T-helper 17 cell (primary cell): ENCODE measurements at places on chromosomes 7 and 10. TPM values are rescaled to one million over a fixed set of nuclear protein-coding genes. Genes with fewer than 3 reads are reported as not detected.

DNA sequence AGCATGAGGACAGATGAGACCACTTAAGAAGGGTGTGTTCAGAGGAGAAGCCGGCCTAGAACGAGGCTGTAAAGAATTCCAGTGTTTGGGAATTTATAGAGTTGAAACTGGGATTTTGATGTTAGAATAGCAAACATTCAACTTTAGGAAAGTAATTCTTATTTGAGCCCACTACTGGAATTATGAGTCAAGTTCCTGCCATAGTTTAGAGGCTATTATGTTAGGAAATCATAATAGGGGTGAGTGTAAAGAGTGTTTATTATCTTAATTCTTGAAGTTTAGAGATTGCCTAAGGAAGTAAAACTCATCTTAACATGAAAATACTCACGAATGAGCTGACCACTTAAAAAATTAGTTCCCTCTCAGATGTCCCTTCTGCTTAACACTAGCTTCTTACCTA, 2.1 kb downstream of the CBLL1 start:
- peaks cover 9% of the 10 kb centered on the region for H3K36me3 ChIP-seq
- peak overlapping the region; percentile 100 for H3K27ac ChIP-seq
- no peak for DNase-seq
- no peaks in the 10 kb centered on the region for H3K27me3 ChIP-seq
- H3K4me3 ChIP-seq: peak overlapping the region; percentile 98

GRCh38 chr7:116780966-116781365, 81.4 kb upstream of the CAPZA2 start:
- no peak overlapping the region for H3K4me3 ChIP-seq
- DNase-seq: no peak
- no peaks in the 10 kb centered on the region for H3K36me3 ChIP-seq
- H3K4me1 ChIP-seq: no peaks in the 10 kb centered on the region
- no peak overlapping the region for H3K27ac ChIP-seq
- peaks cover 24% of the 10 kb centered on the region for H3K27me3 ChIP-seq

DNA sequence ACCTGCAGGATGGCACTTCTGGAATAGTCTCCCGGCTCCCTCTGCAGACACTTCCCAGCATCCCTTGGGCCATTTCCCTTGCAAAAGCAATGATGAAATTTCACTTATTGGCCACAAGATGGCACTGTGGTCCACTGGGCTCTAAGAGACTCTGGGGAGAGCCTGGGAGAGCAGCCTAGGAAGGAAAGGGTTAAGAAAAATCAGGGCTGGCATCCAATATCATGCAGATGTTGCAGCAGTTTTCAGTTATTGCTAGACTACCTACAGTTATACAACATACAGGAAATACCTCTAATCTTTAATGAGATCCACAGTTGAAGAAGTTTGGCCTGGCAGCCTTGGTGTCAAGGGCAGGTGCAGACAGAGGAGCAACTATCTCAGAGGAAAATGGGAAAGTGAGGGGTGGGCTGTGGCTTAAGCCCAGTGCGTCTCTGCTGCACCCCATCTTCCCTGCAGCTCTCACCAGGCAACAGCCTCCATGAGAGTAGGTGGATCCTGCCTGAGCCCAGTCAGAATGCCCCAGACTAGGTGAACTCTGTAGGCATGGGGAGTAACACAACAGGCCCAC, 100.2 kb upstream of the PRSS58 start:
- no peak overlapping the region for H3K27ac ChIP-seq
- no peak for DNase-seq
- peaks cover 15% of the 10 kb centered on the region for H3K27me3 ChIP-seq
- H3K4me1 ChIP-seq: peaks cover 25% of the 10 kb centered on the region
- H3K4me3 ChIP-seq: no peak overlapping the region

DNA sequence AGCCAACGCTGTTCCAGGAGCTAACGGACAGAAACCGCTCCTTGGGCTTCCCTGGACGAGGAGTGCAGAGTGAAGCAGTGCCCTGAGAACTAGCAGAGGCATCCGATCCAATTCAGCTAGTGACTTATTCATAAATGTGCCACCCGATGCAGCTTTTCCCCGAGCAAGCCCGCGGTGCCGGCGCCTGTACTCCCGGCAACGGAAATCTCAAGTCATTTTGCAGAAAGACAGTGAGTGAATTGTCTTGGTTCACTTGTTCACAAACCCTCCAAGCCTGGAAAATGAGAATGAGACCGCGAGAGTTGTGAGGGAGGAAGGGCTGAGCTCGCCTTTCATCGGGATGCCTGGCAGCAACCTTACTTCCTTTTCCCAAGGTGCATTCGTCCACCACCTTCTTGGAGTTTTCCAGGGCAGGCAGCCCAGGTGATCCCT, 87.5 kb downstream of the COBL start:
- H3K27me3 ChIP-seq: peaks cover 27% of the 10 kb centered on the region
- no peaks in the 10 kb centered on the region for H3K4me1 ChIP-seq
- H3K27ac ChIP-seq: no peak overlapping the region
- no peak overlapping the region for H3K4me3 ChIP-seq
- no peak for DNase-seq

- peaks cover 19% of the 10 kb centered on the region for H3K27me3 ChIP-seq
- H3K27ac ChIP-seq: no peak overlapping the region
- no peak for DNase-seq
- H3K4me3 ChIP-seq: no peak overlapping the region
These were observed 40.6 kb downstream of the AKR1B15 start for GRCh38 chr7:134589491-134589941.

DNA sequence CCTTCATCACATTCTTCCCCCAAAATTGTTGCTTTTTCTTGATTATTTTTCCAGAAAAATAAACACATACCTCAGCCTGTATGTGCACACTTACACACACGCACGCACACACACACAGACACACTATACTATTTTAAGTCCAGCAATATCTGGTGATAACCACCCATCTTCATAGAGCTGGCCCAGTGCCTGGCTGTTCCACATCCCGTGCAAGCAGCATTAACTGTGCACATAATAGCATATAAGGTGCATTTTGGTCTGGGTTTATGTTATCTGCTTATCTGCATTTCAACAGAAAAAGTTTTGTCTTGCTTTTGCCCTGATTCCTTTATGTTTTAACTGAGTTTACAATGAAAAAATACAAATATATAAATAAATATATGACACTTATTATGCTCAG, 143.1 kb upstream of the KLF6 start:
- no peak for DNase-seq
- no peak overlapping the region for H3K4me3 ChIP-seq
- H3K36me3 ChIP-seq: no peaks in the 10 kb centered on the region
- peaks cover 8% of the 10 kb centered on the region for H3K4me1 ChIP-seq
- H3K27ac ChIP-seq: no peak overlapping the region
- H3K27me3 ChIP-seq: no peaks in the 10 kb centered on the region

DNA sequence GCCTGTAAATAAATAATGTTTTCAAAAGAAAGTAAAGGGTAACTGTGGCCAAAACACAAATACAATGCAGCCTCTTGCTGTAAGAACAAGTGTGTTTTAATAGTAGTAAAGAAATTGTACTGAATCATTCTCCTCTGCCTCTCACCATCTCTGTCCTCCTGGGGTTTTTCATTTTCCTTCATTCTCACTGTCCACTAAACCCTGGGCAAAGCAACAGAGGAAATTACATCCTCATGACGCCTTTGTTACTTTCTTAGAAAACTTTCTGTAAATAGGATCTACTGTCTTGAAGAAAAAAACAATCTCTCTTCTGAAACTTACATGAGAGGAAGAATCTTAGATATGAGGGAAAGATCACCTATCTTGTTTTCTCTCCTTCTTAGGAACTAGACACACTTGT, 54.6 kb downstream of the ASB4 start:
- H3K36me3 ChIP-seq: peaks cover under 1% of the 10 kb centered on the region
- no peak for DNase-seq
- no peak overlapping the region for H3K4me3 ChIP-seq

DNA sequence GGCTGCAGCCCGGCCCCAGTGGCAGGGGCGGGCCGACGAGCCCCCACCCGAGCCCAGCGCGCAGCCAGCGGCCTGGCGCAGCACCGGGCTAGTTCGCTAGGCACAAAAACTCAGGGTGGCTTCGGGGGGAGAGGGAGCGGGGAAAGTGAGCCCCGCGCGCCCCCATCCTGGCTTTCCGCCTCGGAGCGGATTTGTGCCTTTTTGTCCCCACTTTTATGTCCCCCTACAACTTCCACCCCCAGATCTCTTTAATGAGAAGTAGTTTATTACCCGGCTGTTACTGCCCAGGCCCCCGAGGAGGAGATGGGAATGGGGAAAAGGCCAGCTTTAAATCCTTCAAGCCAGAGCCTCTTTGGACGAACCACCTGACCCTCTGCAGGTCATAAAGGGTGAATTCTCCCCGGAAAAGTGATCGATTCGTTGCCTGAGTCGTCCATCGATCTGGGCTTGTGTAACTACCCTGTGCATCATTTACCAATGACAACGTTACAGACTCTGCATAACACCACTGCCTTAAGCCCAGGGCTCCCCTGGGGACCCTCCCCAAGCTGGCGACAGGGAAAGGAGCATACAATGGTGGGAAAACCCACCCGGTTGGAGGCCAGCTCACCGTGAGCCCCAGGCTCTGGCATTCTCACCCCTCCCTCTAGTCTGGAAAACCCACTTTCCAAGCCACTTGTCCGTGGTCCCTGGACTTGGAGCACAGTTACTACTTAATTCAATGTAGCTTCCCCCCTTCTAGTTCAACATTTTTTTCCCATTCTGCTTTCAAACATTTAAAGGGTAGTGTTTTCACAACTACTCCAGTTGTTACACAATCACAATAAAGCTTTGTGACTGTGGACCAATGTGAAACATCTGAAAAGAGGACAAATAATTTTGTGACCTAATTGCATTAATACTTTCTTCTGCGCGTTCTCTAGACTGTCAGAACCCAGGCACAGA, 748 bp upstream of the SH3PXD2A start:
- peaks cover 4% of the 10 kb centered on the region for H3K36me3 ChIP-seq
- H3K4me3 ChIP-seq: peak overlapping the region; percentile 62
- no peak for DNase-seq

DNA sequence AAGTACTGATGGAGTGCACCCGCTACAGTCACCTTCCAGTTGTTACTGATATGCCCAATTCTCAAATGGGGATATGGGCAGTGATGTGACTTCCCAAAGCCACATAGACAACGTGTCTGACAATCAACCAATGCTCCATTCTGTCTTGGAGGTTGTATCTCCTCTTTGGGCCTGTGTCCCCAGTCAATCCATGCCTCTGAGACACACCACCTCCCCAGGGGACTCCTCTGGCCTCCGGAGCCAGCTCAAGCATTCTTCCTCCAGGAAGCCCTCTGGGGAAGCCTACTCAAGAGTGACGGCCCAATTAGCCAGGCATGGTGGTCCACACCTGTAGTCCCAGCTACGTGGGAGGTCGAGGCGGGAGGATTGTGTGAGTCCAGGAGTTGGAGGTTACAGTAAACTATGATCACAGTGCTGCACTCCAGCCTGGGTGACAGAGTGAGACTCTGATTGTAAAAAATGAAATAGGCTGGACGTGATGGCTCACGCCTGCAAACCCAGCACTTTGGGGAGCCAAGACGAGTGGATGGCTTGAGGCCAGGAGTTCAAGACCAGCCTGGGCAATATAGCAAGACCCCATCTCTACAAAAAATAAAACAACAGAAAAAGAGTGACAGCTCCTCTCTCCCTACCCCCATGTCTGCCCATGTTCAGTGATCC, 99.5 kb upstream of the TNRC18 start:
- no peaks in the 10 kb centered on the region for H3K27me3 ChIP-seq
- peaks cover 27% of the 10 kb centered on the region for H3K4me1 ChIP-seq
- no peak overlapping the region for H3K4me3 ChIP-seq
- H3K27ac ChIP-seq: peak overlapping the region; percentile 98
- H3K36me3 ChIP-seq: peaks cover 8% of the 10 kb centered on the region
- DNase-seq: no peak

GRCh38 chr7:40986351-40986873, 716.5 kb downstream of the INHBA start:
- no peaks in the 10 kb centered on the region for H3K4me1 ChIP-seq
- DNase-seq: no peak
- H3K27me3 ChIP-seq: no peaks in the 10 kb centered on the region
- H3K4me3 ChIP-seq: no peak overlapping the region
- H3K36me3 ChIP-seq: no peaks in the 10 kb centered on the region

DNA sequence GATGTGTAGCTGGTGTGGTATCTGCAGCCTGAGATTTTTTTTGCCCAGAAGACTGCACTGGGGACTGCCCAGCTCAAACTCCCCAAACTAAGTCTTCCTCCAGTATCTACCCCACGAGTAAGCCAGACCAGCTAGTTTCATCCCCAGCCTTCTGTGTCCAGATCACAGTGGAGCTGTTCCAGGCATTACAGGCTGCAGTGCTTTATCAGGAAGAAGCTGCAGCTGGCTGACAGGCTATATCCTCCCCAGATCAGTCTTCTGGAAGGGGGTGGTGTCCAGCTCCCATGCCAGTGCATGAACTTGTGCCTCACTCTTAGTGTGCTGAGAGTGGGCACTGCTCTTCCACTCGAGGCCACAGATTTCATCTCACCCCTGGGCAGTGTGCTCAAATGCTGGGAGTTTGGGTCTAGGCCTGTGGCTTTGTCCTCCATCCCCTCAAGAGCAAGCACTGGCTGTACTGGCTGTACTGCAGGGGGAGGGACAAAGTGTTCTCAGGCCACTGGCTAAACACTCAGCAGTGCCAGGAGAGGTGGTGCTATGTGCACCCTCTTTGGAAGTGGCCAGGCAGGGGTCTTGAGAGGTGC, 679.1 kb upstream of the COBL start:
- H3K27me3 ChIP-seq: no peaks in the 10 kb centered on the region
- no peak for DNase-seq
- H3K27ac ChIP-seq: no peak overlapping the region

- DNase-seq: no peak
- H3K27me3 ChIP-seq: no peaks in the 10 kb centered on the region
- no peaks in the 10 kb centered on the region for H3K4me1 ChIP-seq
- no peaks in the 10 kb centered on the region for H3K36me3 ChIP-seq
These were observed 413.7 kb upstream of the GHITM start for GRCh38 chr10:83725567-83725966.

DNA sequence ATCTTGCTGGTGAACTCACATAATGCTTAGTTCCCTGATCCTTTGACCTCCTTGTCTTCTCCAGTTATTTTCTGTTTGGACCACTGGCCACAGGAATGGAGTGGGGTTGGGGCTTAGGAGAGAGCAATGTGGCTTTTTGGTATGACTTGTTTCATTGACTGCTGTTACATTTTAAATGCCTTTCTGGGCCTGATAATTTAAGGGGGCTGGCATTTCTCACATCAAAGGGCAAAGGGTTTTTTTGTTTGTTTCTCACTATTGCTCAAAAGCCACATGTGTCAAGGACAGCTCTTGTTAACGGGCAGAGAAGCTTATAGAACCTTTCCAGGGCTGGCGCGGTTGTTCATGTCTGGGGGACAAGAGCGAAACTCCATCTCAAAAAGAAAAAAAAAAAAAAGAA, 161.2 kb upstream of the TNRC18 start:
- no peak overlapping the region for H3K4me3 ChIP-seq
- H3K4me1 ChIP-seq: peaks cover 4% of the 10 kb centered on the region
- no peak for DNase-seq
- no peak overlapping the region for H3K27ac ChIP-seq

GRCh38 chr10:48480397-48481374, 124.2 kb downstream of the ARHGAP22 start:
- peaks cover 63% of the 10 kb centered on the region for H3K27me3 ChIP-seq
- H3K4me1 ChIP-seq: peaks cover 4% of the 10 kb centered on the region
- no peak overlapping the region for H3K4me3 ChIP-seq
- no peak for DNase-seq

POLR2J gene
- total RNA-seq: 35.6 TPM

KMT2C gene
- 151 TPM for total RNA-seq
